ENCODE measurements at places on chromosomes 6 and 20.

DNA sequence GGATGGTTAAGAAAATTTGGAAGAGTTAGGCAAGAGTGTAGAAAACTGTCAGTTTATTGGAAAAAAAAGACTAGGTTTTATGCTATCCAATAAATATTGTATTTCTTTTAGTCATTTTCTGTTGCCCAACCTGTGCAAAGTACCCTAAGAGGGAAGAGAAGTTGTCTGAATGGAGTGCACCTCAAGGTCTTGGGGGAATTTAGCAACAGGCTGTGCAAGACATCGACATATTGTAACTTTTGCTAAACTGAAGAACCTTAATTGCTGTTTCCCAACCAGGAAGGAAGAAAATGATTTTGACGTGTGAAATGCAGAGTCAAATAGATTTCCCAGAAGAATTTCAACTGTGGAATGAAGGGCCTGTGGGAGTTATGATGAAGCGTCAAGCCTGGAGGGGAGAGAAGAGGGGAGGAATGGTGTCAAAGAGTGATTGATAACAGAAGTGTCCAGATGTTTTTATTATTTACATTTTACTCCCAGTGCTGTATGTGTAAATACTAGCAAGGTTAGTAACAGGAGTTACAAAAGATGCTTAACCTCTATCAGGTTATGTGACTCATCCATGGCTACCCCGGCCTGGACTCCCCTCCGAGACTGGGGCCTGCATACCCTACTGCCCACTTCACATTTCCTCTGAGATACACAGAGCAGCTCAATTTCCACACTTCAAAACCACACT, 246.8 kb downstream of the MYLK4 start:
- no peak for DNase-seq

DNA sequence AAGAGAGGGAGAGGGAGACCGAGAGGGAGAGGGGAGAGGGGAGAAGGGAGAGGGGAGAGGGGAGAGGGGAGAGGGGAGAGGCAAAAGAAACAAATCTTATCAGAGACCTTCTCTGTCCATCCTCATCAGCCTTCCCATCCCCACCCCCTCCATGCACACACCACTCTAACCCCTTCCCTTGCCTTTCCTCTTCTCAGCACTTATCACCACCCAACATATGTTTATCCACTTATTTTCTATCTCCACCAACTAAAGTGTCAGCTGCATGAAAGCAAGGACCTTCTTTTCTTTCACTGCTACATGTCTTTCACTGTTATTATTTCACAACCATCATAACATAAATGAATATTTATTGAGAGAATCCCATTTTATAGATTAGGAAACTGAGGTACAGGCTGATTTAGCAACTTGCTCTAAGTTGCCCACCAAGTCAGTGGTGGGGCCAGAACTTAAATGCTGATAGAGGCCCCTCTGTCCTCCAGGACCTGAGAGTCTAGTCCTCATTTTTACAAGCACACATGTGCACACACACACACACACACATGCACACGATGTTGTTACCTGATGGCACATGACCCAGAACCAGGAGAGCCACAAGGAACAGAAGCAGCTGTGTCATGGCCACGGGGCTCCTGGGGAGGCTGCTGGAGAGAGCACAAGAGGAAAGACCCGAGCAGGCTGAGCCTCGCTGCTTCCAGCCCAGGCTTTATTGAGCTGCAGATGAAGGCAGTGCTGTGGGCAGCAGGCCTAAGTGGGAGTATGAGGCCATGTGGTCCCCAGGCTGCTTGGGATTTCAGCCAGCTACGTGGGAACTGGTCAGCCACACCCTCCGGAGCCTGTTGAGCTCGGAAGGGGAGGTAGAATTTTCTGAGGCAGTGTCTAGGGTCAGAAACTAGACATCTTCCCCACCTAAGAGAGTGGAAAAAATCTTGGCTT, 2.3 kb downstream of the DEFB124 start:
- no peak for DNase-seq

DNA sequence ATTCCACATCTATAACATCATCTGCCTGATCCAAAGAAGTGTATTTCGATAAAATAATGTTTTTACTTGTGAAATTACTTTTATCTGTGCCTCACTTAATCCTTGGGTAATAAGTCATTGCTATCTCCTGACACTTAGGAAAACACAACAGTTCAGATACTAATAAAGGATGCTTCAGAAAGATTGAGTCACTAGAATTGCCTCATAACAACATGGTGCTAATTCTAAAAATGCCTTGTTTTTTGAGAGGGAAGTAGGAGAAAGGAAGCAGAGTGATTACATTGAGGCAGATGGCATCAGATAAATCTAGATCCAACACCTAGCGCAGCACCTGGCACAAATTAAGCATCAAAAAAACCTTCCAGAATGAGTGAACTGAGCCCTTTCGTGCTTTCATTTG, 69.0 kb downstream of the NCOA7 start:
- DNase-seq, result no peak

DNA sequence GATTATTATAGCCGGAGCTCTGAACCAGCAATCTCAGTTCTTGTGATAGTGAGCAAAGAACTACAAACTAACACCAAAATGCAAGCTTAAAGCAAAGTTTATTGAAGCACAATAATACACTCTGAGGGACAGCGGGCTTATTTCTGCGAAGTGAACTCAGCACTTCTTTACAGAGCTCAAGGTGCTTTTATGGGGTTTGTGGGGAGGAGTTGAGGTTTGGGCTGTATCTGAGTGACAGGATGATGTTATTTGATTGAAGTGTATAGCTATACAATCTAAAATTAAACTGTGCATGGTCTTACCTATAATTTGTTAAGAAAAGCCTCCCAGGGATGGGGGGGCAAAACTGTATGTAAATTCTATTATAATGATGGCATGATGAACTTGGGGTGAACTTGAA, 1.0 kb upstream of the HFE start:
- no peak for DNase-seq

DNA sequence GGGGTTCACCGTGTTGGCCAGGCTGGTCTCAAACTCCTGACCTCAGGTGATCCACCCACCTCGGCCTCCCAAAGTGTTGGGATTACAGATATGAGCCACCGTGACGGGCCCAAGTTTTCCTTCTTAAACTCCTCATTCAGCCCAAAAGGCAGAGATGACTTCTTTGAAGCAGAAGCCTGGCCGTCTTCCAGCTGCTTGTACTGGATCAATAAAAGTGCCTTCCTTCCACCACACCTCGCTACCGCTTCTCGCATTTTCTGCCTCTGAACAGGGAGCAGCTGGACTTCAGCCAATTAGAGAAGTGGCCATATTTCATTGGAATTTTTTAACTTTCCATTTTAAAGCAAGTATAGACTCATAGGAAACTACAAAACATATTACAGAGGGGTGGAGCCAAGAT, 241.1 kb downstream of the PREX1 start:
- no peak for DNase-seq

DNA sequence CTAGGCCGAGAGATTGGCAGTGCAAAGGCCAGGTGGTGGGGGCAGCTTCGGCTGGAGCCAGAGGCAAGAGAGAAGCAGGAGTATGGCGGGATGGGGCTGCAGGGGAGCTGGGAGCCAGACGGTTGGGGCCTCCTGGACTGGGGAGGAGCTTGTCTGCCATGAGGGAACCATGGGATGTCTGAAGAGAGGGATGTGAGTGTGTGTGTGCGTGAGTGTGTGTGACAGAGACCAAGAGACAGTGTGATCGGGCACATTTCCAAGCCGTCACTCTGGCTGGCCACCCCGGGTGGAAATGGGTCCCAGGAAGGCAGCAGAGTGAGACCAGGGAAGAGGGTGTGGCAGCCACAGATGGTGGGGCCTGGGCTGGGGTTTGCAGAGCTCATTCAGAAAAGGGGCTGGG, 13.8 kb downstream of the PHACTR3 start:
- no peak for DNase-seq

GRCh38 chr6:21679761-21680265, 86.3 kb downstream of the SOX4 start:
- DNase-seq, result peak; percentile 15

DNA sequence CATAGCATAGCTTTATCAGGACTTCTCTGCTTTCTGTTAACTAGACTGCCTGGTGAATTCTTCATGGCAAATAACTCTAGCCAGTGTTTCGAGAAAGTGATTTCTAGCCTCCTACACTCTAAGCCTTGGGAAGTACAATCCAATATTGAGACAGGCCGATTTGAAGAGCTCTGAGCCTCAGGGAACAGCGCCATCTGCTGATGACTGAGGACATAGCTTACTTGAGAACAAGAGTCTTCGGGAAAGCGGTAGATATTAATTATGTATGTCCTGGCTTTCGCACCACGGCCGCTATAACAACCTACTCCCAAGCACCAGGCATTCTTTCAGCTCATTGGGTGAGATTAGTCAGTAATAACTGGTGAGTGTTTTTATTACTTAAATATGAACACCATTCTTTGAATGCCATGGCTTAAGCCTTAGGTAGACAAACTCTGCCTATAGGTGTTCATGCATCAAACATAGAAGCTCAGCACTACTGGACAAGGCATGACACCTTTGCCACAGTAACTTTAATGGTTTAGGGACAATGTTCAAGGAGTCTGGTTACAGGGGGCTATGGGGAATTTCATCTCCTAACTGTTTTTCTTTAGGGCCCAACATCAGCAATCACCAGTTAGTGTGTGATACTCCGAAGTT, 518.6 kb downstream of the BMP2 start:
- peak; percentile 46 for DNase-seq

DNA sequence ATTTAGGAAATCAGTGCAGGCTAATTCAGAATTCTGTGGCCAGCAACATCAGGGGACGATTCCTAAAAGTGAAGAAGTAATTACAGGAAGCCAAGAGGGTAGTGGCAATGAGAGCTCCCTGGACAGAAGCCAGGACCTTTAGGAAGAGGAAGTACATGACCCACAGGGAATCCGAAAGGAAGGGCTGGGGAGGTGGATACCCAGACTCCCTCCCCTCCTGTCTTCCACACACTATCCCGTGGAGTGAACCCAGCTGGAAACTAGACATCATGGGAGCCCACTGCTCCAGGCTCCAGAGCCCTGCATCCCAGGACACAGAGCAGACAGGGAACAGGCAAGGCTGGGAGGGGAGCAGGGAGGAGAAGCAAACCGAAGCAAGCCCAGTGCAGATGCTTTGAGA, 83.0 kb downstream of the SNX5 start:
- no peak for DNase-seq

DNA sequence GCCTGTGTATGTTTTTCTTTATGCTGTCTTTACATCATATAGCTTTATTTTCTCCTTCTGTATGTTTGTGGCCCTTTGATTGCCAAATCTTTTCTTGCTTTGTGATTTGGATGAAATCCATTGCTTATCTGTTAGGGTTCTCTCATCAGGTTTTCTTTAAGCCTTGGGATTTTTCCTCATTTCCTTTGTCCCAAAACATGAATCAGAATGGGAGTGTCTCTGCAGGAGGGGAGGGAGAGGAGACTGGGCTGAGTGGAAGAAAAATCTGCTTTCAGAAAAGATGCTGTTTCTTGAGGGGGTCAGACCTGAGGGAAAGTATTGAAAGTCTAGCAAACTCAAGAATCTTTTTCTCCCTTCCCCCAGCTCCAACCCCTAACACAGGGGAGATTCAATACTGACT, 758.0 kb upstream of the MMS22L start:
- peak; percentile 16 for DNase-seq

DNA sequence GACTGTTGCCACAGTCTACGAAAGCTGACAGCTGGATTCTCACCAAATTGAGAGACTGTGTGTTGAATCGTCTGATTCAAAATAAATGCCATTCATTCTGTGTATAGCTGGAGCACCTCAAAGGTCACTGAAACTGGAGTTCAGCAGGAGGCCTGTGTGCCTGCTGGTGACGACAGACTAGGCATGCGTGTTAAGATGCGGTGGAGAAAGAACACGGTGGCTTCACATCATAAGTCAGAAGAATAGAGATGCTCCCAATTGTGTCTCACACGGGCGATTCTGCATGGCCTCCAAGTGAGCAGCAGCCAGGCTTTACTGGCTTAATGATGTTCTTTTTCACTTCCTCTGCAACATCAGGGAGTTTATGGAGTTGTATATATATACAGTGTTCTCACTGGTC, 32.3 kb downstream of the SNHG17 start:
- DNase-seq, result no peak

GRCh38 chr6:113488812-113489685, 368.1 kb upstream of the MARCKS start:
- DNase-seq, result no peak

GRCh38 chr20:55365745-55366144, 639.6 kb downstream of the CBLN4 start:
- no peak for DNase-seq

- no peak for DNase-seq
These were observed 1.9 kb downstream of the ACTL10 start for GRCh38 chr20:33668466-33669155.

DNA sequence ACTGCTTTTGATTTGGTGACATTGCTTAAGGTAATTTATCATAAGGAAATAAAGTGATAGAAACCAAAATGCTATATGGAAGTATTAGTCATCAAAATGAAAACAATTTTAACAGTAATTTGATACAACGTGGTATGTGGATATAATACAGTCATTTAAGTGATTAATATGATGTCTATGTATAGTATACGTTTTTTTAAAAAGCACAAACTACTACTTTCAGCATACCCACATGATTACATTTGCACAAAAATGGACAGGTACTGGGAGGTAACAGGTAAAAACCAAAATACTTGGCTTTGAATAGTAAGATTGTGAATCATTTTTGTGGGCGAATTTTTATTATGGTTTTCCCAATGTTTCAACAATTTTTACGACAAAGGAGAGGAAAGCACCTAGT, 97.6 kb downstream of the OGFRL1 start:
- no peak for DNase-seq

DNA sequence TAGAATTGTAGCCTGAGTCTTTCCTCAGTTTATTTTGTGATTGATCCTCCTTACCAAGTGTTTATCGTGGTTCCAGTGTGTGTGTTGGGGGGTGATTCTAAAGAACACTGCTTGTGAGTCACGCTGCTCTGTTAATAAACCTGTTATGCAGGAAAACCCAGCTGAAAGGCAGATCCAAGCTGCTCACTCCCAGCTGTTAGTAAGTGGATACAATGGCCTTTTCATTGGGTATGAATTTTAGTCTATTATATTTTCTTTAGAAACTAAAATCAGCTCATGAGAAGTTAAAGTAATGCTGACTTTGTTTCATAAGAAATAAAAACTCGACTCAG, 12.2 kb upstream of the DSTN start:
- peak; percentile 49 for DNase-seq

DNA sequence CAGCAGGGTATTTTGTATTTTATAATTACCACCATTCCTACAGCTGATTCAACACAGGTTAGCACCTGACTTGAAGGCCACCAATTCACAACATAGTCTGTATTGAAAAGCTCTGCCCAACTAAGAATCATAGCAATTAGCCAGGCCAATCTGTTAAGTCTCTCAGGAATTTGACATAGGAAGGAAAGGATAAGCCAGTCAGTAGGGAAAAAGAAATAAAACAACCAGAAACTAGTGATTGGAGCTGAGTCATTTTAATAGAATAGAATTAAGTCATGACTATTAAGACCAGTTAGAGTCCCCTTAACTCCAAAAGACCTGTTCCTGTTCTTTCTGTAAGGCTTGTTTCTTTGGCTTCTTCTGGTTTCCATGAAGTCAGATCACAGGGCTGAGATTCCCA, 8.1 kb downstream of the RANBP9 start:
- no peak for DNase-seq

- DNase-seq, result no peak
These were observed 146.7 kb upstream of the TAB2 start for GRCh38 chr6:149170564-149171452.

GRCh38 chr20:4656491-4656890, 65.2 kb upstream of the PRND start:
- no peak for DNase-seq

GRCh38 chr20:38221119-38221589, 39.4 kb downstream of the KIAA1755 start:
- DNase-seq, result peak; percentile 90
